ENCODE measurements at places on chromosomes 2 and 18.

- DNase-seq: peak; percentile 53
Measured at GRCh38 chr2:102143450-102143985, 972 bp downstream of the IL1R1 start.

- DNase-seq: no peak
Measured at GRCh38 chr18:70041459-70042050, 93.9 kb upstream of the CD226 start.

GRCh38 chr2:2902547-2903281 is 474.9 kb downstream of the EIPR1 start:
- no peak for DNase-seq

DNA sequence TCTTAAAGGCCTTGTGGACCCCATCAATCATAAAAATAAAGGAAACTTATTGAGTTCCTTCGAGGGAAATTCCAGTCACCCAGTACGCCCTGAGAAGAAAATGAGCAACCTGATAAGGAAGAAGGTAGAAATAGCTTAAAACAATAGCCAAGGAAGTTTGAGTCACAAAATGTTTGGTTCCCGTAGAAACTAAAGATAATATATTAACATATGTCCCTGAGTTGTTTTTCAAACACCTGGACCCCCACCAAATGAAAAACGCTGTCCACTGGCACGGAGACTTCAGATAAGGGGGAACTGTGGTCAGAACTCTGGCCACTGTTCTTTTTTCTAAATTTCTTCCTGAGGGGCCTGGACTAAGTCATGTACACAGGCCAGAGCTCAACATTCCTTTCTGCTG is 669.1 kb downstream of the ADCYAP1 start:
- DNase-seq: no peak

DNA sequence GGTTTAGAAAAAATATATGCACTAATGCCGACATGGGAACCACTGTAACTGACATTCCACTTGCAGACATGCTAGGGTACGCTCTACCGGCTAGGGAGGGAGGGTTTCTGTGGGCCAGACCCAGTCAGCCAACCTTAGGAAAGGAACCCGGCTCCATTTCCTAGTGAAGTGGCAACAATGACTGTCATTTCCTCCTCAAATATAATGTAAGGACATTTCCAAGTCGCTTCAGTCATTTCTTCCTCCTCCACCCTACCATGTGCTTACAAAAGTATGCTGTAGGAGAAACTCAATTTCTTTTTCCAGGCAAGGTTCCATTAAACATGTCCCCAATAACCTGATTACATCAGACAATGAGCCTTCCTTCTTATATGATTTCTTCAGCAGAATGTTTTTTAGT is 64.3 kb upstream of the PSMD14 start:
- DNase-seq: no peak

DNA sequence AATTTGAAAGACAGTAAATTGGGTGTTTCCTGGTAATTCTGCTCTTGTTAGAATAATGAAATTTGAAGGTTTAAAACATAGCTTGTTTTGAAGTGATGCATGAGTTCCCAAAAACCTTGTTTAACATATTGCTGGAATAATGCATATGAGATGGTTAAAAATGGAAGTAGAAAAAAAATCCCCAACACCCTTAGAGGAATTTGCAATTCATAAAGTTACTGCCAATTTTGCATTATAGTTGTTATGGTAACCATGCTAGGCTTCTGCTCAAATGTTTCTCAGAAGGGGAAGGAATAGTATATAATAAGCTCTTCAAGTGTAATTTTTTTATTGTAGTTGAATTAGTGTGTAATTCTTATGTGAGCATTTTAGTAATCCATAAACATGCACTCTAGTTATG is 49.1 kb downstream of the FASTKD2 start:
- DNase-seq: no peak

DNA sequence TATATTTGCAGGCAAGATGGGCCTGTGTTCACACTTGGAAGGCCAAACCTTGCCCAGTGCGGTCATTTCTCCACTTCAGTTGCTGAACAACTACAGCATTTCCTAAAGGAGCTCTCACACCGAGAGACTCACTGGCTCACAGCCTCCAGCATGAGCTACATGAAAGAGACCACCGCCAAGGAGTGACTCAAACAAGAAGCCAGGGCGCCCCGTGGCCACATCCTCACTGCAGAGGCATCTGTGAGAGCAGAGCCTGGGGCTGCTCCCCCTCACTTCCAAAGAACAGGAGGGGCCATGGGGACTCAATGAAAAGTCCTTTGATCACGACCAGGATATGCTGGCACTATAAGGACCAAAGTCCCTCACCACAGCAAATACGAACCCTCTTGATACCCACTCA is 50.0 kb downstream of the TMEM163 start:
- DNase-seq: no peak

- no peak for DNase-seq
Measured at GRCh38 chr18:47953471-47953931, 23.0 kb upstream of the SMAD2 start.

- no peak for DNase-seq
Measured at GRCh38 chr2:159677654-159678053, 34.7 kb upstream of the MARCHF7 start.

DNA sequence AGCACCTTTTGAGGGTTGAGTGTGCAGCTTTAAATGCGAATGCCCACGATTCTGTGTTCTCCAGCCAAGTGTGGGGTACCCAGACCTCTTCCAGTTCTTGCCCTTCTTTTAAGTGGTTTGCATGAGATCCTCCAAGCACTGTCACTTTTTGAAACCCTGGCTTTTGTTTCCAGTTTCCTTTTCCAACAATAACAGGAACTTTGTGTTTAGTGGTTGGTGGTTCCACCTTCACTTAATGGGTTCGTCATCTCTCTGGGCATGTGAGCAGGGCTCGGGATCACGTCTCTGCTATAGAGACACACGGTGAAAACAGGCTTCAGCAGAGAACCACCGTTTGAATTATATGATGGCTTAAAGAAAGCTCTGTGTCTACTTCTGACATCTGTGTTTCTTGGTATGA is 197.6 kb downstream of the LDLRAD4 start:
- no peak for DNase-seq

GRCh38 chr2:202014759-202015211 is 18.9 kb upstream of the FZD7 start:
- no peak for DNase-seq

GRCh38 chr2:203551778-203552177 is 16.7 kb upstream of the RAPH1 start:
- no peak for DNase-seq

DNA sequence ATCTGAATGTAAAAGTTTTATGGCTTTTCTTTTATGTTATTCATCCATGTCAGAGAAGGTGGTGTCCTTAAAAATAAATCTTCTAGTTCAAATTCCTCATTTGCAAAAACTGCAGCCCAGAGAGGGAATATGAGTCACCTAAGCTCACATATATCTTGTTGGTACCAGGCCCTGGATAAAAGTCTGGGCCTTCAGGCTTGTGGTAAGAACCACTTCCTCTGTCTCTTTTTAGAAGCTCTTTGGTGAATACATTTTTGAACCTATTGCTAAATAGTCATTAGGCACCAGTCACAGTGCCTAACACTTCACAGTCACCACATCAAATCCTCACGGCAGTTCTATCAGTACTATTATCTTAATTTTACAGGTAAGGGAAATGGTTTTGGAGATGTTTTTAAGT is 199.2 kb downstream of the KCNS3 start:
- no peak for DNase-seq

- DNase-seq: no peak
Measured at GRCh38 chr18:62485684-62486083, 37.1 kb upstream of the ZCCHC2 start.

DNA sequence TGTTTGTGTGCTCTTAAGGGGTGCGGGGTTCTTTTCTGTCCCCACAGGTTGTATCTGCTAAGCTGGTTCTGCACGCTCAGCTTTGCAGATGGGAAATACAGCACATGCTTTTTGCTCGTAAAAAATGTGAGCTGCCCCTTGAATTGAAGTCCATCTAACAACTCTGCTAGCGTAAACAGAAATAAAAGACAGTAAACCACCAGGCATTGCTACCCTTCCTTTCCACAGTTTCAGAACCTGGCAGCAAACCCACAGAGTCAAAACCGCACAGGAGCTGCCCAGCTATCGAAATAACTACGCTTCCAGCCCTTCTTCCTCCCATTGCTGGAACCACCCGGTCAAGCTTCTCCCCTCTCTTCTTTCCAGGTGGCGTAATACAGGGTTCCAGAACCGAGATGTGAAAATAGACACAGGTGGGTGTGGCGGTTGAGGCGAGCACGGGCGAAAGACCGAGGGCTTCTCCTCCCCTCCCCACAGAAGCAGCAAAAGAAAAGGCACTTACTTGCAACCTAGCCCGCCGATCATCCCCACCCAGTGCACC is 479 bp downstream of the SCN9A start:
- DNase-seq: no peak

DNA sequence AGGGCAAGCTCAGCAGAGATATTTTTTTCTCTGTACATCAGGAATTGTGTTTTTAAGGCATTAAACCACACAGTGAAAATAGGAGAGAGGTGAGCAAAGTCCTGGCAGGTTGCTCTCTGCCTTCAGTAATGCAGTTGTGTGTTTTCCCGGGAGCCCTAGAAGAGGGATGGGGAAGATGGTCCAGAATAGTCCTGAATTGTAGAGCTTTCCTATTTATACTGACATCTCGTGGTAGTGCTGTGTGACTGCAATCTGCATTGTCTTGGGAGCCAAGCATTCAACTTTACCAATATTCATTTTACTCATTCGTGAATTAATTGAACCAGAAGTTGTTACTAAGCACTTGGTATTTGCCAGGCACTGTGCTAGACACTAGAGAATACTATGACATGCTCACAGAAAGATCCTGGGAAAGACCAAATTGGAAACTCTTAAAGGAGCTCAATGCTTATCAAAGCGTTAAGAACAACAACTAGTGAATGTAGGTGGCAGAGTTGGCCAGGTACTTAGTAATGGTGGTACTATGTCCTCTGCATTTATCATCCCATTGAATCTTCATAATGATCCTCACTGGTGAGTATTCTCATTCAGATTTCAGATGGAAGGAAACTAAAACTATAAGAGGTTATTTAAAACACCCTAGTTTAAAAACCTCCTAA is 214.6 kb downstream of the TRIB2 start:
- no peak for DNase-seq

DNA sequence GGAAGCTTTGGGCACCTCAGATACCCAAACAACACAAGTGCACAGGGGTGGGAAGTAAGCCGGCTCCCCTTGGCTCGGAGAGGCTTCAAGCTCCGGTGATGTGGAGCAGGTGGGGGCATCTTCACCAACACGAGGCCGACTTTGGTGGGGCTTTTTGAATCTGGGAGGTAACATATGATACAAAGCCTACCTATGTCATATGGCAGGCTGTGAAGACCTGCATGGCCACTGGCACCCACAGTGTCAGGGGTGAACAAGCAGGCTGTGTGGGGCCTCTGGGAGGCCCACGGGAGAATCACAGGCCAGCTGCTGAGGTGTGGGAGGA is 109.0 kb downstream of the EIPR1 start:
- no peak for DNase-seq

- DNase-seq: no peak
Measured at GRCh38 chr2:152613235-152613634, 104.0 kb downstream of the PRPF40A start.

GRCh38 chr2:242038928-242039341 is 169.4 kb downstream of the RTP5 start:
- no peak for DNase-seq

DNA sequence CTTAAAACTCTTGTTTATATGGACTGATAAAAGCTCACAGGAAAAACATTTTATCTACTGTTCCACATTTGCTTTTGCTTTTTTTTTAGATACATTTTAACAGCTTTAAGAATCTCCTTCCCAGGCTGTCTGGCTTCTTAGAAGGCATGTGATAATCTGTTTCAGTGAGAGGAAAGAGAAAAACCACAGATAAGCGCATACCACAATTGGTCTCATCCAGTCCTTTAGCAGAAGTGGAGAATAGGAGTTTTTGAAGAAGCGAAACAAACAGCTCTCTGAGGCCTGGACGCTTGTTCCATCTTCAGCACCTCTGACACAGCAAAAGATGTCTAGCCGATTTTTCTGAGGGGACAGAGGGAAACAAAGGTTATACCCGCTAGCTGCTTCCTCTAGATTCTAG is 37.6 kb downstream of the RMC1 start:
- no peak for DNase-seq

- DNase-seq: peak; percentile 79
Measured at GRCh38 chr18:48742706-48743475, 204.1 kb downstream of the CTIF start.

GRCh38 chr2:109225170-109225782 is 96.3 kb downstream of the SH3RF3 start:
- DNase-seq: no peak

DNA sequence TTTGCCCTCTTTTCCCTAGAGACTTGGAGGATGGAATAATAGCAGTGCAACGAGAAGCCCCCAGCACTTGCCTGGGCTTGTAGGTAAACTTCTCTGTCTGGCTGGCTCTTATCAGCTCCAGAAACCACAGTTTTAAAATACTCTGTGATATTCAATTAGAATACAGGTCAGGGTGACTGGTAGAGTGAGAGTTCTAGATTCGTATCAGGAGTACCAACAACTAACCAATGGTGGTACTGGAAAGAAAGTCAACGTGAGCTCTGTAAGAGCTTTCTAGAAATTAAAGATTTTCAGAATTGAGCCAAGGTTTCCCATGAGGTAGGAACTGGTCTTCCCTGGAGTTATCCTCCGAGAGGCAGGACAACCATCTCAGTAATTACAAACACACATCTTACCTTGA is 216.9 kb downstream of the NYAP2 start:
- DNase-seq: no peak

DNA sequence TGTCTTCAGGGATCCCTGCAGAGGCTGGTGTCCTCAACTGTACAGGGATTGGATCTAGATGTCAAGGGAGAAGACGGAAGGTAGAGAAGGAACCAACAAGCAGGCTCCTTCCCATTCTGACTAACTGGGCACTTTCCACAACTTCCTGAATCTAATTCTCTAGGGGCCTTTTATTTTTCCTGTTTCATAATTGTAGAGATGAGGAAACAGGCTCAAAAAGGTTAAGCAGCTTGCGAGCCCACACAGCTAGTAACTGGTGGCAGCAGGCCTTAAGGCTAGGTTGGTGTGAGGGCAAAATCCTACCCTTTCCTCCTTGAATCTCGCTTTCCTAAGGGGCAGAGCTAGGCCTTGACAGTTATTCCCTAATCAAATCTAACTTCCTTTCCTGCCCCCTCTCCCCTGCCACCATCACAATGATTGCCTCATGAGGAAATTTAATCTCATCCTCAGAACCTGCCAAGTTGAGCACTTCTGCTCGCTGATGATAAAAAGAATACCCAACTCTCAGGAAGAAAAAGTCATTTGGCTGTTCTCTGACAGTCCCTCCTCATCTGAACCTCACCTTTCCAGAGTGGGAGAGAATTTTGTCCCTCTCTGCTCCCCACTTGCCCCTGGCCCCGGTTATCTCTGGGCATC is 35.7 kb upstream of the POLE4 start:
- no peak for DNase-seq

DNA sequence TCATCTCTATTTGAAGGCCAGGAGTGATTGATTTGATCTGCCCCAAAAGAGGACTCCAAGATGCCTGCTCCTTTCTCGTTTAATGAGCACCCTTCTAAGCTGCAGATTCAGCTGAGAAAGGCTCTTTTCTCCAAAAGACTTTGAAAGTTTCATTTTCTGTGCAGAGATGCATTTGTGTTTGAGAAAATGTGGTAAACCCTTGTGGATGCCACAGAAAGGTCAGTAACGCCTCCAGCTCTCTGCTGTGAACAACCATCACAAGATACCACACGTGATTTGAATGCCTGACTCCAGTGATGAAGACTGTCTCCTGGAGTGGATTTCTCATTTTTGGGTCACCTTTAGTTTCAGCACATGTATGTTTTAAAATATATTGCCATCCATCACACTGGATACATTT is 35.0 kb upstream of the CCDC85A start:
- no peak for DNase-seq

- no peak for DNase-seq
Measured at GRCh38 chr2:176392249-176392648, 123.0 kb downstream of the MTX2 start.

Data from heart left ventricle (tissue), 16 donors.